ENCODE measurements at places on chromosomes 7 and 10.

DNA sequence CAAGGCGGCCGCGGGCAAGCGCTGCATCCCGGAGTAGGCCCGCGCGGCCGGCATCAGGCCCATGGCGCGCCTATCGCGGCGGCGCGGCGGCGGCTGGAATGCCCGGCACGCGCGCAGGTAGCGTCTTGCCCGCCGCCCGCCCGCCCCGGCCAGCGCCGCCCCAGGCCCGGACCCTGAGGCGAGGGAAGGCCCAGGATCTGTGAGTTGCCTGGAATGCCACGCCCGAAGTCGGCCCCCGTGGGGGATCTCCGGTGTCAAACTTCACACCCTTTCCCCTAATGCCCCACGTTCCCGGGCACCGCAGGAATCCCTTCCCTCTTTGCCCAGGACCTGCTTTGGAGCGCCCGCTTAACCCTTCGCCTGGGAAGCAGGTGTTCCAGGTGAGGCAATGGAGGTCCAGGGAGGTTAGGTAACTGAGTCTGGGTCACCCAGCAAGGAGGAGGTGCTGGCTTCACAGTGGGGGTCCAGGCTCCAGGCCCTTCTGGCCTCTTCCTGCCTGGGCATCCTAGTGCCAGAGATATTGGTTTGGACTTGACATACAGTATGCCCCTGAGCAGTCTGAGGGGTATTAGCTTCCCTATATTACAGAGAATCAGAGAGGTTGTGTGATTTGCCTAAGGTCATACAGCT, 138.1 kb downstream of the ARHGAP22 start:
- no peak for DNase-seq

DNA sequence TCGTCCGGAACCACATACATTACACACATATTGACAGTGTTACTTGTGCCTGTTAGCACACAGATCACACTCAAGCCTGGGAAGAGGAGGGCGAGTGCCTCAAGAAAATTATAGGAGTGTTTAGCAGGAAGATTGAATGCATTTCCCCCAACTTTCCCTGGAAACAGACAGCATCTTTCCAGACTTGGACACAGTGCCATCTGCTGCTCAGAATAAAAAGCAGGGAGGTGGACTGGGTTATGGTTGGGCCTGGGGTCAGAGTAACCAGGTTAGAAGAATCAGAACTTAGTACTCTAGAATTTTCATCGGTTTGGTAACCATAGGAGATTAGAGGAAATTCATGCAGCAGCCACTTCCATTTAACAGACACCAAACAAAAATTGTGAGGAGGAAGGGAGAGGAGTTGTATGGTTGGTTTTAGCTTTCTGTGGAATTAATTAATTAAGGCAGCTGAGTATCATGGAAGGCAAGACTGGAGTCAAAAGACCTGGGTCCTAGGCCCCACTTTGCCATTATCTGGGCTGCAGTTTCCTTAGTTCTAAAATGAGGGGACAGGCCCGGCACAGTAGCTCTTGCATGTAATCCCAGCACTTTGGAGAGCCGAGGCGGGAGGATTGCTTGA, 43.4 kb upstream of the OPTN start:
- DNase-seq = no peak

GRCh38 chr10:130553826-130554225, 417.6 kb downstream of the GLRX3 start:
- DNase-seq = no peak

DNA sequence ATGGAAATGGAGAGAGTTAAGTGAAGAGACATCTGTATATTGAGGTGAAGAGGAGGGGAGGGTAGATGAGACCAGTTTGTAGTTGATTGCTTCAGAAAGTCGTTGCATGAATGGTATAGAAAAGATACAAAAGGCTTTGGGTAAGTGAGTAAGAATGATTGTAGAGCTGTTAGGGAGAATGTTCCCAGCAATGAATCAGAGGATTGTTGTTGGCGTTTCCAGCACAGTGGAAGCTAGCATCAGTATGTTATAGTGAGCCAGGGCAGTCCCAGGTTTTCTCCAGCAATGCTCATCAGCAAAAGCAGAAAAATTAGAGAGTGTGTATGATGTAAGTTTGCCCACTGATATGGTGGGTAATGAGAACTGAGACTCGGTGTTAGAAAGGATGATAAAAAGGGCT, 15.4 kb upstream of the CDK6 start:
- DNase-seq = no peak

- no peak for DNase-seq
Measured at GRCh38 chr10:7111561-7111960, 299.3 kb downstream of the SFMBT2 start.

DNA sequence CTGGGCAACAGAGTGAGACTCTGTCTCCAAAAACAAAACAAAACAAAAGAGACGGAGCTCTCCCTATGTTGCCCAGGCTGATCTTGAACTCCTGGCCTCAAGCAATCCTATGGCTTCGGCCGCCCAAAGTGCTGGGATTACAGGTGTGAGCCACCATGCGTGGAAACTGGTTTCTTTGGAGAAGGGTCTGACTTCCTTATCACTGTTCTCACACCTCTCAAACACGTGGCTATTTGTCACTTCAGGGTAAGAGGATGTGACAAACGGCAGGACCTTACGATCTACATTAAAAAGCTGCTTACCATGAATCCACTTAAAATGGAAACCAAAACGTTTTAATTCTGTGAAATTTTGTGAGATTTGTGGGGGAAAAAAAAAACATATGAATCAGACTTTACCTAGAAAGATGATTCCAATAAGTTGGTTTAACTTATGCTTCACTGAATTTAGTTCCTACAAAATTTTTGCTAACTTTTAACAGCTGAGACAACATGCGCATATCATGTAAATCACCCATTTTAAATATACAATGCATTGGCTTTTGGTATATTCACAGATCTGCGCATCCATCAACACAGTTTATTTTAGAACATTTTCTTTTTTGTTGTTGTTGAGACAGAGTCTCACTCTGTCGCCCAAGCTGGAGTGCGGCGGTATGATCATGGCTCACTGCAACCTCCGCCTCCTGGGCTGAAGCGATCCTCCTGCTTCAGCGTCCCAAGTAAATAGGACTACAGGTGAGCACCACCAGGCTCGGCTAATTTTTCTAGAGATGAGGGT, 18.7 kb upstream of the FOXK1 start:
- no peak for DNase-seq

GRCh38 chr7:98575878-98576277, 41.2 kb upstream of the NPTX2 start:
- DNase-seq = no peak

DNA sequence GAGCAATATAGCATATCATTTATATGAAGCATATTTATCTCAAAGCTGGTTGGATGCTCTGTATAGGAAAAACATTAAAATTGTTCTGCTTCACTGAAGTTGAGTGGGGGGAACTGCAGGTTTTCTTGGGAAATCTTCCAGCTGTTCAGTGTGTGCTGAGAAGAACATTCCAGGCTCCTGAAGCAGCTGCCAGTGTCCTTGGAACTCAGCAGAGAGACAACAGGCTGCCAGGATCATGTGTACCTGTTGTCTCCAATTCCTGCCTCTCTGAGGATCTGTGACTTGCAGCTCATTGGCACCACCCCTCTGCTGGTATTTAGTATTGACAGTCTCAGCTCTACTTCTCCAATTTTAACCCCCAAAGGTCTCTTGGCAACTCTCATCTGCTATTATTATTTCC, 42.3 kb upstream of the PRKG1 start:
- no peak for DNase-seq

GRCh38 chr10:20004087-20004523, 187.9 kb downstream of the PLXDC2 start:
- DNase-seq = peak; percentile 71

DNA sequence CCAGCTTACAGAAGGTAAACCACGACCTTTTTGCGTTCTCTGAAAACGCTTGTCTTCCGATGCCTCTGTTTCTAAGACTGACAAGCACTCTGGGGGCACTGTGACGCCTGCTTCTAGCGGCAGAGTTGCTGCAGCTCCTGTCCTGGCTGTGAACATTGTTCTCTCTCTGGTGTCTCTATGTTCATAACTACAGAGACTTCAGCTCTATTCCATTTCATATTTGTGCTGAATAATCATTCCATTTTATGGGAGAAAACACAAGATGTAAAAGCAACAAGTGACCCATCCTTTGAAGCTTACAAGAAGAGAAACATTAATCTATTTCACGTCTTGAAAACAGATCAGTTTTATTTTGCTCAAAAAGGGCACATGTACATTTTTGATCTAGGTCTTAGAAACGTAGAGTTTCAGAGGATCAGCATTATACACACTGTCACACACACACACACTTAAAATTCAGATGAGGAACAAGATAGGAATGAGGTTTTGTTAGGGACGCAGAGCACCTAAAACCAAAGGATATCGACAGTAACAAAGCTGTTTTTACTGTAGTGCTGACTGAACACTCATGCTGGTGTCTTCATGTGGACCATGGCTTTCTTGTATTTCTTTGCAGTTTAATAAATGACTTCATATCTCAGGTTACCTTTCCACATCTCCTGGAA, 3.0 kb downstream of the IKZF1 start:
- DNase-seq = peak; percentile 46

GRCh38 chr10:100562008-100562672, 26.4 kb downstream of the HIF1AN start:
- peak; percentile 93 for DNase-seq

DNA sequence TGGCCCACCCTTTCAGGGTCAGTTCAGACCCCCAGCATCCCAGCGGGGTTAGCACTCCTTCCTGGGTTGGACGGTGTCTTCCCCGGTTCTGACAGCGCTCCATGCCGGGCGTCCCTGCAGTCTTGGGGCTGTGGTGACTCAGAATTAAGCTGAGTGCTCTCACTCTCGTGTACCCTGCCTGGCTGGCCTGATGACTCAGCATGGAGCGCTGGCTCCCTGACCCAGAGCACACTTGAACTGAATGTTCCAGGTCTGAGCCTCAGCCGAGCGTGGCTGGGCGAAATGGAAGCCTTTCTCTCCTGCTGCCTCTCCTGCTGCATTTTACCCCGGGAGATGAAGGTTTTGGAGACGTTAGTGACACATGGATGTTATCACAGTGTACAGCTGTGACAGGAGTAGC, 7.1 kb downstream of the BAG3 start:
- no peak for DNase-seq

DNA sequence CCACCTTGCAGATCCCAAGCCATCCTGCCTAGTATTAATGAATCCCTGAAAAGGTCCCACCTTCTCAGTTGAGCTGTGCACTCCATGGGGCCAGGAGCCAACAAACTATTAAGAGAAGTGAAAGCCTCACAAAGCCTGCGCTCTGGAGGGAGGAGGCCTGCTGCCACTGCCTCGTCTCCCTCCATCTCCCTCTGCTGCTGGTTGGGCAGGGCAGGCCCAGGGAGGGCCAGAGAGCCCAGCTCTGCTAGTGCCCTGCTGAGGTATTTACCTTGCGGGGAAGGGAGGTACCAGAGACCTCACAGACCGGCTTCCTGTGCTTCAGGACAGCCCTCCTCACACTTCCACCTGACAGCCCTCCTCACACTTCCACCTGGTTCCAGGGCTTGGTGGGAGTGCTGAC, 171.5 kb downstream of the SH3PXD2A start:
- no peak for DNase-seq

GRCh38 chr7:149825567-149826343, 12.4 kb upstream of the ZNF862 start:
- no peak for DNase-seq

- no peak for DNase-seq
Measured at GRCh38 chr10:4280461-4281189, 495.6 kb upstream of the KLF6 start.
